ENCODE measurements at places on chromosomes 7 and 10. TPM values are rescaled to one million over a fixed set of nuclear protein-coding genes. Genes with fewer than 3 reads are reported as not detected.

DNA sequence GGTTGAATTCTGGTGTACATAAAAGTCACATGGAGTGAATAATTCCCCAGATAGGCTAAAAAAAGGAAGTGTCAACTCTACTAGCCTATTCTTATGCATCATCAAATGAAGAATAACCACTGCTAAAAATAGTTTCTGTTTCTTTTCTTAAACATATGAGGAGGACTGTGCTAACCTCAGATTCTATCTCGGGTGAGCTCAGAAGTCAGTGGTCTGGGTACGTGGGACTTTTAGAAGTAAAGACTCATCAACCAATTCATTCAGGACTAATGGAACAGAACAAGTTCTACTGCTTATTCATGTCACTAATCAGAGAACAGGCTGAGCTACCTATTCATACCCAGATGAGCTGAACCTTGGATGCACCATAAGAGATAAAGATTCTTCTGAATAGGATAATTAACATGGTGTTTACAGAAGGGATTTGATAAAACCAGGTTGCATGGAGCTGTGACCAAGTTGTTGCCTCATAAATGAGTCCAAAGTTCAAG lies 9.5 kb upstream of the ASAH2 start:
- DNase-seq = peak; percentile 50

- DNase-seq = no peak
Measured at GRCh38 chr7:22610263-22610662, 110.3 kb upstream of the STEAP1B start.

DNA sequence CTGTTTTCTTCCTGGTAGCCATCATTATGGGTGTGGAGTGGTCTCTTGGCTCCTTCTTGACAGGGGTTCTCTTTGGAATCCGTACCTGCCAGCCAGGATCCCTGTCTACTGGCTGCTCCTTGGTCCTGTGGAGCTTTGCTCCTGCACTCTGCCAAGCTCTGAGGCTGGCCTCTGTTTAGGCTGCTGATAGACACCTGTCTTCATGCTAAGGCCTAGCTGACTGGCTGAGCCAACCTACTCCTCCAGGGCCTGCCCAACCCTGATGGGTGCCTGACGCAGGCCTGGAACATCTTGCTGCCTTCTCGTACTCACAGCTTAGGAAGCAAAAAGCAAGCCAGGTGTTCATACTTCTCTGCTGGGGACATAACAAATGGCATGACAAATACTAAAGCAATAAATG lies 333.6 kb upstream of the ZNF32 start:
- DNase-seq = no peak

DNA sequence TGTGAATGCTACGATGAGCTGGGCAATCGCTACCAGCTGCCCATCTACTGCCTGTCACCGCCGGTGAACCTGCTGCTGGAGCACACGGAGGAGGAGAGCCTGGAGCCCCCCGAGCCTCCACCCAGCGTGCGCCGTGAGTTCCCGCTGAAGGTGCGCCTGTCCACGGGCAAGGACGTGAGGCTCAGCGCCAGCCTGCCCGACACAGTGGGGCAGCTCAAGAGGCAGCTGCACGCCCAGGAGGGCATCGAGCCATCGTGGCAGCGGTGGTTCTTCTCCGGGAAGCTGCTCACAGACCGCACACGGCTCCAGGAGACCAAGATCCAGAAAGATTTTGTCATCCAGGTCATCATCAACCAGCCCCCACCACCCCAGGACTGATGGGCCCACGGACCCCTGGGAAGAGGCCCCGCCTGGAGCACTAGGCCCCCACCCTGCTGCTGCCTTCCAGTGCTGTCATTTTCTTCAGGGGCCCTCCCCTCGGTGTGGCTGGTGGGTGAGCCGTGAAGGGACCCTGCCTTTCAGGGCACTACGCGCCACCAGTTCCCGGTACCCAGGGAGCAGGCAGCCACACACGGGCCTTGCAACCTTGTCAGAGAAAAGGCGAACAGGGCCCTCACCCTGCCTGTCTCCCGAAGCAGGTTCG lies 2.3 kb upstream of the ANKRD2 start:
- DNase-seq = no peak

DNA sequence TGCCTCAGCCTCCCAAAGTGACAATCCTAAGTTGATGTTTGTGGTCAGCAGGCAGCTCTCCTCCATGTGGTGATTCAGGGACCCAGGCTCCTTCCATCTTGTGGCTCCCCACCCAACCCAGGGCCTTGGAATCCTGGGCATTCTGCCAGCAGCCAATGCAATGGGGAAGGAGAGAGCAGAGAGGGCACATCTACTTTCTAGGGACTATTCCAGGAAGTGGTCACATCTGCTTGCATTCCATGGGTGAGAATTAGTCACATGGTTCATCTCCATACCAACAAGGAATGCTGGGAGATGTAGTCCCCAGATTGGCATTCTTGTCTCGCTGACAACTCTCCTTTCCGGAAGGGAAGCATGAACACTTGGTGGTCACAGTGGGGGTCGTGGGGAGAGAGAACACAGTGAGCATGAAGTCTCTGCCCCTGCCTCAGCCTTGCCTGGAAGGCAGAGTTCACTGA lies 9.9 kb upstream of the SRRM3 start:
- peak; percentile 35 for DNase-seq

- peak; percentile 55 for DNase-seq
Measured at GRCh38 chr7:105011141-105011830, 2.7 kb upstream of the KMT2E start.

DNA sequence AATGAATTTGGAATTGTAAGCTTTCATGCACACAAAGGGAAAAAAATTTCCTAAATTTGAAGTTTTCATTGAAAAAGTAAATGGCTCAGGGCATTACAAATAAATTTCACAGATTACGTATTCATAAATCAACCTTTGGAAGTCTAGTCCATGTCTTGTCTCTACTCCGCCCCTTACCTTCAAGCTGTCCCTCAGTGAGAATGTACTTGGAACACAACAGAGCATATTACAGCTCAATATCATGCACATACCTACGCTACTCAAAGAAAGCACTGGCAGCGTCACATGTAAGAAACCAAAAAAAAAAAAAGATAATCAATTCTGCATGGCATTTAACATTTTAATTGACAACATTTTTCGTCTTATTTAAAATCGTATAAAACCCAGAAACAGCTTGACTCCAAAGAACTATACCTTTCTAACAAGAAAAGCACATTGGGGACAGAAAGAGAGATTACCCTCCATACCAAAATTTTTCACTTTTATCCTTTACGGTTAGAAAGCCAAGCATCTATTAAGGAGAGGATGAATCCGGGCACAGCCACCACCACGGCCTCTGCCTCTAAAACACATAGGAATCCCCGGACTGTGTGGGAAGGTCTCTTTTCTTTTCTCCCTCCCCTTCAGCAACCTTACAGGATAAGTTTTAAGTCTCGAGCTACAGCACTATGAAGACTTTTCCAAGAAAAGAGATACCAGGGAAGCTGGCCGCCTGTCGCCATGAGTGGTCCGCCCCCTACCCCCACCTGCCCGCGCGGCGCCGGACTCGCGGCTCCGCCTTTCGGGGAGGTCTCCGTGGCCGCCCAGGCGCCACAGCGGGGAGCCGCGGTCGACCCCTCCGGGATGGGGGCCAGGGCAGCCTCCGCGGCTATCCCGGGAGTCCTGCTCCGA lies 1.1 kb downstream of the JMJD1C start:
- DNase-seq = peak; percentile 36

GRCh38 chr7:29684787-29685650 lies 121.3 kb upstream of the WIPF3 start:
- peak; percentile 84 for DNase-seq

DNA sequence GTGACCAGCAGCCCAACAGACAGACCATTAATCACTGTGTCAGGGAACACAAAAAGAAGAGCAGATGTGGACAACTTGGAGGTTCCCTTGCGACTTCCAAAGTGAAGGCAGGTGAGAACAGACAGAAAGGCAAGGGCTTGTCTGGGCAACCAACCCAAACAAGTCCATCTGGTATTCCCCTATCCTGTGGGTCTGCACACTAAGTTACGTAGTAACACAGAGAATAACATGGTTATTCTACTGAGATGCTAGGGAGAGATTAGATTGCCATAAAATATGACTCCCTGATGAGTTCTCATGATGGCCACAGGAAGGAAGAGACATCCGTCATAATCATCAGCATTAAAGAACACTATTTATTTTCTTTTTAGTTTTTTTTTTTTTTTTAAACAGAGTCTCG lies 252.2 kb downstream of the CALN1 start:
- DNase-seq = no peak

- no peak for DNase-seq
Measured at GRCh38 chr10:1172256-1172984, 116.2 kb downstream of the WDR37 start.

The INA gene
- 0.18 TPM for polyA plus RNA-seq

The TDRD1 gene
- not detected for polyA plus RNA-seq

The C10orf105 gene
- 0.06 TPM for polyA plus RNA-seq

The C10orf143 gene
- 4.2 TPM for polyA plus RNA-seq
